ENCODE measurements at places on chromosomes 7 and 10.

DNA sequence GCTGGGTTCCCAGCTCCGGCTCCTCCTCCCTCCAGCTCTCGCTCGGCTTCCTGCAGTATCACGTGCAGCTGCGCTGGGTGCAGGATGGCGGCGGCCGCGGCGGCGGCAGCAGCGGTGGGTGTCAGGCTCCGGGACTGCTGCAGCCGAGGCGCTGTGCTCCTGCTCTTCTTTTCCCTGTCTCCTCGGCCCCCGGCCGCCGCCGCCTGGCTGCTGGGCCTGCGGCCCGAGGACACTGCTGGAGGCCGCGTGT, at the start of gene CNNM1:
TSS of gene CNNM1 (plus strand) at position 53 of the 250 bp plus-strand sequence. CDS start at position 85, 32 bp downstream.
- DNase-seq: no peak

DNA sequence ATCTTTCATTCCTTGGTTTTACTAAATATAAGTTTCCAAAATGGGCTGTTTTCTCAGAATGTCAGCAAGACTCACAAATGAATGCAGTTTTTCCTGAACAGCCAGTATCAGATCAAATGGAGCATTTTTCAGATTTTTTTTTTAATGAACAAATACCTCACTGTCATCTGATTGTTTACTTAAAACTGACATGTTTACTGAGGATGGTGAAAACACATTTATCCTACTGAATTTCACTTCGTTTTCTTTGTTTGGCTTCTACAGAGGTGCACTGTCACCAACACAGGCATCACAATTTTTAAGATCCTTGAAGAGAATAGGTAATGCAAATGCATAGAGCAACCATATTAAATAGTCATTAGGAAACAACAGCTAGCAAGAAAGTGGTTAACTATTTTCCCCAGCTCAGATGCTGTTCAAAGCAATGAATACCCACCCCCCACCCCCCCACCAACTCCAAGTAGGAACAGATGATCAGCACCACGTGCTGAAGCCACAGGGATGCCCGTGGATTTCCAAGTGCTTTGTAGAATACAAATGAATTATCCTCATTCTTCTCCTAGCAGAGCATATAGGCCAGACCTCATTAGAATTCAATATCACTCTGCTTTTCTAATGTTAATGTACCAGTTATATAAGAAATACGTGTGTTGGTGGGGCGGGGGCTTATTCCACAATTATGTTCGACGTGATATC, 205.9 kb downstream of the SKAP2 start:
- DNase-seq: no peak

DNA sequence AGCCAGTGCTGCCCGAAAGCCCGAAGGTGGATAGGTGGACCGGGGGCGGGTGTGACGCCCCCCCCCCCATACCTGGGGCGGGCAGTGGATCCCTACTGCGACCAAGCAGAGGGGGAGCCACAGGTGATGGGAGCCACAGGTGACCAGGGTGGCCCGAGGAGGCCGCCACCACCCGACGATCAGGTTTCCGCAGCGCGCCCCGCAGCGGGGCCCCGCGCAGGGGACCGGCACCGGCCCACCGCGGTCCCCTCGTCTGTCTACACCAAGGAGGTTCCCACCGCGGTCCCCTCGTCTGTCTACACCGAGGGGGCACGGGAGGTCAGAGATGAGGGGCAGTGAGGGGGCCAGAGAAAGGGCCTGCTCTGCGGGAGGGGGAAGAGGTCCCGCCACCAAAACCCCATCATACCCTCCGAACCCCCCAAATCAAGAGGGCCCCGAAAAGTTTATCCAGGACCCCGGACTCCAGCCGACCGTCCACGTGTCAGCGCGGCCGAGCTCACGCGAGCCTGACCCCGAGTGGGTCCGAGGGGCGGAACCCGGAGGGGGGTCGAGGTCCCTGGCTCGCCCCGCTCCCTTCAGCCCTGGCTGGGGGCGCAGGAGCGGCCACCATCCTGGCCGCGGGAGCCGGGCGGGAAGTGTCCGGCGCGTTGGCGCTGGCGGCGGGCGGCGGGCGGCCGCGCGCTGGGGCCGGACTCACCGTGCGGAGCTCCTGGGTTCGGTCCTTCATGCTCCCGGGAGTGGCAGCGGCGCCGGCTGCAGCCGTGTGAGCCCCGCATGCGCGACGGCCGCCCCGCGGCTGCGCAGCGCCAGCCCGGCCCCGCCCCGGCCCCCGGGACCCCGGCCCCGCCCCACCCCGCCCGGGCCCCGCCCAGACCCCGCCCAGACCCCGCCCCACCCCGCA, at the start of gene STX1A:
TSS of gene STX1A (minus strand) at position 765 of the 901 bp plus-strand sequence. CDS start at position 727, 38 bp downstream.
- peak; percentile 68 for DNase-seq

DNA sequence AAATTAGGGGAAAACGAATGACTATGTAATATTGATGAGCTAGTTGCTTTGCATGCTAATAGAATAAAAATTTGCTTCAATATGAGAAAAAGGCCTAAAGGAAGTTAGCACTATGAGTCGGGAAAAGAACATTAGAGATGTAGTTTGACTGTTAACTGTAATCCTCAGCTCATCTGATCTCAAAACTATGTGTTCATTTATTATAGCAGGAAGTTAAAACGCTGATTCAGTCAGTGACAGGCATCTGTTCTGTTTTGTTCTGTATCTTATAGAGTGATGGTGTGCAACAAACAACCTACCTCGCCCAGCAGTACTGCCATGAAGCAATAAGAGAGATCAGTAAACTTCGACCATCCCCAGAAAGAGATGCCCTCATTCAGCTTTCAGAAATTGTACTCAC, 48.6 kb downstream of the PDSS1 start:
- no peak for DNase-seq

GRCh38 chr10:98309366-98310355, 41.7 kb upstream of the LOXL4 start:
- peak; percentile 86 for DNase-seq

DNA sequence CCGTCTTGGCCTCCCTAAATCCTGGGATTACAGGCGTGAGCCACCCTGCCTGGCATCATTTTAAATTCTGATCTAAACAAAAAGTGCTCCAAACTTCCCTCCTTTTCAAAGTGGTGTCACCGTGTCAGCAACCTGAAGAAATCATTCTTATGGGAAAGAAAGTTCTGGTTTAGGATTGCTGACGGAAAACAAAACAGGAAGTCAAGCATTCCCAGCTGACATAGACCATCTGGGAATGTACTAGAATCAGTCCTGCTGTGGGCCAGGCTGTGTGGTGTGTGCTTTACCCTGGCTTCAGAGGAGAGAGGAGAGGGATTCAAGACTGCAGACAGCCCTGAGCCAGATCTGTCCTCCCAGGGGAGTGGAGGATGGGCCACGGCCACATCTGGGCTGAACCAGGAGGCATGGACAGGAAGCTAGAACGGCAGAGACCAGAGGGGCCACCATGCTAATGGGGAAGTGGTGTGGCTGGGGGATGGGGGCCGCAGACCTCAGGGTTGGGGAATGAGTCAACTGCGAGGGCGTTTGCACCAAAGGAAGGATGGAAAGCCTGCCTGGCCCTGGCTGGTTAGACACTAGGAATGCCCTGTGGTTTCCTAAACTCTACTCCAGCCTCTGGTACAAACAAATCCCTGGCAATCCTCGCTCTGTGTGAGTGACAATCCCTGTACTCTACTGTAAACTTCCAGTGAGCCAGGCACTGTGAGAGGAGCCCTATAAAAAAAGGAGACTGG, 16.7 kb upstream of the CLIP2 start:
- peak; percentile 95 for DNase-seq

DNA sequence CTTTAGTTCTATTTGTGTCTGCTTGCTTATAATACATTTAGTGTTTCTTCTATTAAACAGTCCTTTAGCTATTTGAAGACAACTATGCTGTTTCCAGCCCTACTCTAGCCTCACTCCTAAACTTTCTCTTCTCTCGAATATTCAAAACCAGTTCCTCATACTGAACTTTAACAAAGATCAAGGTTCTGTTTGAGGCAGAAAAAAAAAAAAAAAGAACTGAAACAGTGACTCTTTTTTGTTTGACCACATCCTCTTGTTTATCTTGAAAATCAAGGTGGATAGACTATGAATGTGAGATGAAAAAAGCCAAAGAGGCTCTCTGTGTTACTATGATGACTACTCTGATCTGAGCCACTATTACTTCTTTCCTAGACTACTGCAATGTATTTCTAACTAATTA, 154.3 kb downstream of the ZNF365 start:
- DNase-seq: no peak

GRCh38 chr10:113093188-113094113, 143.4 kb downstream of the TCF7L2 start:
- DNase-seq: peak; percentile 62

DNA sequence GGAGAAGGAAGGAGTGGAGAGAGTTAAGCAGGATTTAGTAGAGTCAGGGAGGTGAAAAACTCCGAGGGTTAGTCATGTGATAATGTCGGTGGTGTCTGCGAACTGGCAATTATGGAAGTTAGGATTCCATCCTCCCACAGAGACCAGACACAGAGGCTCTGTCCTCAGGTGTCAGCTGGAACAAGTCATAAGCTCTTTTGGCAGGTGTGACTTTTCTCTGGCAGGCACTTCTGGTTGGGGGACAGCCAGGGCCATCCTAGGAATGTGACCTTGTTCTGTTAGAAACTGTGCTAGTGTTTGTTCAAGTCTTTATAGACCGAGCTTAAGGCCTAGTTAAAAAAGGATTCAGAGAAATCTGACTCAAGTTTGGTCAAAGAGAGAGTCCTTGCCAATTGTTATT, 371.0 kb downstream of the DPP6 start:
- no peak for DNase-seq

GRCh38 chr7:130973637-130974036, 239.6 kb upstream of the KLF14 start:
- no peak for DNase-seq

GRCh38 chr7:38481401-38481800, 149.8 kb downstream of the AMPH start:
- no peak for DNase-seq

- DNase-seq: no peak
These were observed 67.9 kb upstream of the ANTXRL start for GRCh38 chr10:46218921-46219320.

DNA sequence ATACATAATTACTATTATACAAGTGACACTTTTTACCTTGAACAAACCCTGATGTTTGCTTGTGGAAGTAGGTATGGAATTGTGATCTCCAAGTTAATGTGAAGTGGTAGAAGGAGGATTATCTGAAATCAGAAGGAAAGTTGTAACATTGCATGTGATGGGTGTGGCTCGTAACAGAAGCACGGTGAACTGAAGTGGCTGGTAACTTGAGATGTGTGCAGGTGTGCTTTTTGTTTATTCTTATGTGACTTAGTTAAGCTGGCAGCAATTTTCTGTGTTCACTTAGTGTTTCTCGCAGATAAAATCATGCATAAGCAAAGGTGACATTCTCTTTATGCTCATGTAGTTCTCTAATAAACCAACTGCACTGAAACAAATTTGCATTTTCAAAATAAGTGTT, 82.3 kb downstream of the ZEB1 start:
- no peak for DNase-seq

GRCh38 chr7:94298943-94299342, 95.8 kb upstream of the COL1A2 start:
- DNase-seq: peak; percentile 87

GRCh38 chr7:45923818-45924217, 2.7 kb upstream of the IGFBP3 start:
- no peak for DNase-seq

- no peak for DNase-seq
These were observed 49.5 kb downstream of the DIP2C start for GRCh38 chr10:639751-640672.

DNA sequence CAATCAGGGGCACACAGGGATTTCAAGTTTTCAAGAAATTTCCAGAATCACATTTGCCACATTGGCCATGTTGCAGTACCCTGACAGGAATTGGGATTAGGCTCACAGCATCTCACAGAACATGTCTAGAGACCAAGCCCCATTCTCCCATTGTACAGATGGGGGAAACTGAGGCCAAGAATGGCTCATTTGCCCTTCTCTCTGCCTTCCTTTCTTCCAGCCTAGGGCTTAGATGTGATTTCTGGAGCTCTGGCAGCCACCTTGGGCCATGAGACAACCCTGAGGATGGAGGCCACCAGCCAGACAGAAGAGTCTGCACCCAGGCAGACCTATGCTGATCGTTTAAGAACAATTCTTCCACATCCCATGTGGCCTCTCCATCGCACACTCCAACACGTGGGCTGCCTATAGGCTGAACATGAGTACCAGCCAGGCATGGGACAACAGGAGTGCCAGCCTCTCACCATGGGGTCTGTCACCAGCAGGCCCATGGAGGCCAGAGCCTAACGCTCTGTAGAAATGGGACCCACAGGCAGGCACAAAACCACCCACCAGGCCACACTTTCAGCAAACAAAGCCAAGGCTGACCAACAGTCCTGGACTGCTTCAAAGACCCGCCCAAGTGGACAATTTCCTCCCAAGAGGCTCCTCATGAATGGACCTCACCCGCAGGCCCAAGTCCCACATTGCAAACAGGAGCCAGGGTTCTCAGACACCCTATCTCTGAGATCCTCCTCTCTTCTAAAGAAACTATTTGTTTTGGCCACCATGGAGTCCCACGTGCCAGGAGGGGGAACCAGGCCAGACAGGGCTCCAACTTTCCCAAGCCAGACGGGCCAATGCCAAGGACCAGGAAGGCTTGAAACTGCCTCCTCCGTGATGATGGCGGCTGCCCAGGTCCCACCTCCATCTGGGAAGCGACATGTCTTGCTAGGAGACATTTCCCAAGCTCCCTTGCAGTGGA, 20.7 kb downstream of the PDGFA start:
- no peak for DNase-seq

DNA sequence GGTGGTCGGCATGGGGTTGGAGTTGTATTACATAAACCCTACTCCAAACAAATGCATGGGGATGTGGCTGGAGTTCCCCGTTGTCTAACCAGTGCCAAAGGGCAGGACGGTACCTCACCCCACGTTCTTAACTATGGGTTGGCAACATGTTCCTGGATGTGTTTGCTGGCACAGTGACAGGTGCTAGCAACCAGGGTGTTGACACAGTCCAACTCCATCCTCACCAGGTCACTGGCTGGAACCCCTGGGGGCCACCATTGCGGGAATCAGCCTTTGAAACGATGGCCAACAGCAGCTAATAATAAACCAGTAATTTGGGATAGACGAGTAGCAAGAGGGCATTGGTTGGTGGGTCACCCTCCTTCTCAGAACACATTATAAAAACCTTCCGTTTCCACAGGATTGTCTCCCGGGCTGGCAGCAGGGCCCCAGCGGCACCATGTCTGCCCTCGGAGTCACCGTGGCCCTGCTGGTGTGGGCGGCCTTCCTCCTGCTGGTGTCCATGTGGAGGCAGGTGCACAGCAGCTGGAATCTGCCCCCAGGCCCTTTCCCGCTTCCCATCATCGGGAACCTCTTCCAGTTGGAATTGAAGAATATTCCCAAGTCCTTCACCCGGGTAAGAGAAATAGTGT, at the start of gene CYP2E1:
TSS of gene CYP2E1 (plus strand) at position 407 of the 632 bp plus-strand sequence. CDS start at position 440, 33 bp downstream.
- no peak for DNase-seq
